ENCODE measurements at places on chromosomes 12 and 14. TPM values are rescaled to one million over a fixed set of nuclear protein-coding genes. Genes with fewer than 3 reads are reported as not detected.

- H3K27ac ChIP-seq: peak overlapping the region; percentile 65
- no peak overlapping the region for H3K4me3 ChIP-seq
- H3K36me3 ChIP-seq: no peaks in the 10 kb centered on the region
- H3K27me3 ChIP-seq: no peaks in the 10 kb centered on the region
Observed at GRCh38 chr14:95488376-95489213, 27.9 kb downstream of the SYNE3 start.

DNA sequence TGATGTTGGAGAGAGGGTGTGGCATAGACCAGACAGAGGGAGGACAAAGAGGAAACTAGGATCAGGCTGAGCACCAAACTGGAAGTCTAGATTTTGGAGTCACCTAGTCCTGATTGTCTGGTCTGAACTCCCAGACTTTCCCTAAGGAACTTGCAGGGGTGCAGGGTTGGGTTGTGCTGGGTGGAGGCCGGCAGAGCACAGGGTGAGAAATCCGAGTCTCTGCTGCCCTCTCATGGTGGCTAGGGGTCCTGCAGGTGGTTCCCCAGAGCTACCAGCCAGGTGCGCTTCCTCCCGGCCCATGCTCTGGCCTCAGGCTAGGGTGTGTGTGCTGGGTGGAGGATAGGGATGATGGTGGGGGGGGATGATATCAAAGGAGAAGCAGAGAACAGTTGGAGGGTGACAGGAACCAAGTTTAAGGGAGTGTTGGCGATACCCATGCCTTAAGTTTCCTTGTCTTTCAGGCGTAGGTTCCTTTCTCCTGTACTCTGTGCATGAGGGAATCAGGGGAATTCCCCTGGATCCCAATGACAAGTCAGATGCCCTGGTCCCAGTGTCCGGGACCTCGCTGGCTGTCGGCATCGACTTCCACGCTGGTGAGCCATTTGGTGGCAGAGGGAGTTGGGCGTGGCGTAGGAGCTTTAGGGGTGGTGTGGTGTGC is 33.5 kb upstream of the NXPH4 start:
- H3K4me1 ChIP-seq: no peaks in the 10 kb centered on the region
- DNase-seq: peak; percentile 72
- no peak overlapping the region for H3K4me3 ChIP-seq

ISM2 gene
- total RNA-seq: not detected

DNA sequence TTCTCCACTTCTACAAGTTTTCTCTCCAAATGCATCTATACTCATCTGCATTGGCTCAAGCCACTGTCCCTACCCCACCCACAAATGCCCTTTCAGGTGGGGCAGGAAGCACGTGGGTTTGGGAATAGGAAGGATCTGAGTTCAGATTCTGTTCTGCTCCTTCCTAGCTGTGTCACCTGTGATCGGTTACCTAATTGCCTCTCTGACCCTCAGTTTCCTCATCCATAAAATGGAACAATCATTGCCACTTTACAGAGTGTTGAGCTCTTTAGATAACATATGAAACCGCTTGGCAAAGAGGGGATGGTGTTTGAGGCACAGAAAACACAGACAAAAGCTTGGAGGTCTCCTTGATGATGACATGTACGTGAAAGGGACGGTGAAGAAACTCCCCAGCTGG is 34.5 kb downstream of the FOXN3 start:
- peak; percentile 41 for DNase-seq
- H3K4me1 ChIP-seq: peaks cover 12% of the 10 kb centered on the region
- H3K27ac ChIP-seq: no peak overlapping the region

ASB2 gene
- total RNA-seq: 0.42 TPM

KLRC4 gene
- not detected for total RNA-seq

DHRS7 gene
- total RNA-seq: 177 TPM

OTOGL gene
- 0.28 TPM for total RNA-seq

- DNase-seq: no peak
- no peak overlapping the region for H3K4me3 ChIP-seq
- H3K27ac ChIP-seq: no peak overlapping the region
- no peaks in the 10 kb centered on the region for H3K36me3 ChIP-seq
Observed at GRCh38 chr12:84641940-84642545, 270.6 kb downstream of the SLC6A15 start.

MAX gene
- total RNA-seq: 54.7 TPM

MSRB3 gene
- 10.3 TPM for total RNA-seq

GRCh38 chr12:98259693-98260092 is 255.7 kb upstream of the TMPO start:
- no peaks in the 10 kb centered on the region for H3K4me1 ChIP-seq
- DNase-seq: no peak
- H3K4me3 ChIP-seq: no peak overlapping the region
- H3K36me3 ChIP-seq: no peaks in the 10 kb centered on the region
- no peak overlapping the region for H3K27ac ChIP-seq

KRT3 gene
- total RNA-seq: not detected

DNA sequence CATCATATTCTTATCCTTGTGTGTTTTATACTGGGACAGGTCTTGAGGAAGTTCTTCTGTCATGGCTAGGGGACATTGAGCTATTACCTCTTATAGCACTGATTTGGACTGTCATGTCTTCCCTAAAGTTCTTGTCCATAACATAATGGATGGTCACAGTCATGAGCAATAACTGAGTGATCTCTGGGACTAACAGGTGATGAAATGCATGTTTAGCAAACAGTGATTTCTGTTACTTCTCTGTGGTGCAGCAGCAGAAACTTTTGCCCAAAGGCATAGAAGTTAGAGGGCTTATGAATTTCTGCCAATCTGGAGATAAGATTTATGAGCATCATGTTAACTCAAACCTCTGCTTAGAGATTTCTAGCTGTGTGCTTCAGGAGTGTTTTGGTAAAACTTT is 5.9 kb downstream of the ADIPOR2 start:
- H3K27ac ChIP-seq: peak overlapping the region; percentile 40
- no peak for DNase-seq

GRCh38 chr14:99896361-99896760 is 103.1 kb downstream of the EML1 start:
- H3K4me3 ChIP-seq: no peak overlapping the region
- H3K36me3 ChIP-seq: no peaks in the 10 kb centered on the region
- DNase-seq: no peak
- no peaks in the 10 kb centered on the region for H3K4me1 ChIP-seq
- H3K27ac ChIP-seq: no peak overlapping the region

DNA sequence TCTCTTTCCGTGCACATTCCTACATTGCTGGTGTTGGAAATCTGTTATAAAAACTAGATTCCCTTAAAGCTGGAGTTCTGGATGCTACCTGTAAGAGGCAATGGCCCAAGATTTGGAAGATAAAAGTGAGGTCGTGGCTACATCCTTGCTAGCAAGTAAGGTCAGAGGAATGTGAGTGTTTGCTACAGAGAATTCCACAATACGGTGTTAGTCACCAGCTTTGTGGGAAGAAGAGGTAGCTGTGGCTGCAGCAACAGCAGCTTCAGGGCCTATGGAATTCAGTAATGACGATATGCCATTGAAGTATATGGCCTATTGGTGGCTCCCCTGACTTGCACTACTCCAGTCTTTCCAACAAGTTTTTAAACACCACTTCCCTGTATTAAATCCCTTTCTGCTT is 227.7 kb upstream of the TMEM260 start:
- H3K36me3 ChIP-seq: no peaks in the 10 kb centered on the region
- no peak overlapping the region for H3K27ac ChIP-seq
- H3K4me3 ChIP-seq: no peak overlapping the region
- no peaks in the 10 kb centered on the region for H3K4me1 ChIP-seq

GRCh38 chr12:89194683-89195082 is 157.6 kb downstream of the DUSP6 start:
- no peak for DNase-seq
- H3K4me1 ChIP-seq: no peaks in the 10 kb centered on the region
- no peak overlapping the region for H3K27ac ChIP-seq
- H3K27me3 ChIP-seq: no peaks in the 10 kb centered on the region

GRCh38 chr12:20040184-20040583 is 328.2 kb upstream of the PDE3A start:
- H3K4me3 ChIP-seq: no peak overlapping the region
- H3K36me3 ChIP-seq: no peaks in the 10 kb centered on the region
- no peaks in the 10 kb centered on the region for H3K4me1 ChIP-seq
- no peak for DNase-seq
- H3K27me3 ChIP-seq: no peaks in the 10 kb centered on the region

GRCh38 chr12:15996254-15996653 is 85.1 kb downstream of the DERA start:
- no peak overlapping the region for H3K27ac ChIP-seq
- no peaks in the 10 kb centered on the region for H3K27me3 ChIP-seq
- H3K36me3 ChIP-seq: no peaks in the 10 kb centered on the region
- no peak overlapping the region for H3K4me3 ChIP-seq
- no peaks in the 10 kb centered on the region for H3K4me1 ChIP-seq

- no peaks in the 10 kb centered on the region for H3K36me3 ChIP-seq
- H3K27ac ChIP-seq: no peak overlapping the region
- no peak overlapping the region for H3K4me3 ChIP-seq
- DNase-seq: no peak
- H3K4me1 ChIP-seq: peaks cover 4% of the 10 kb centered on the region
Observed at GRCh38 chr12:92462049-92462448, 240.7 kb upstream of the PLEKHG7 start.

GRCh38 chr12:97309921-97310320 is 152.7 kb upstream of the RMST start:
- H3K36me3 ChIP-seq: no peaks in the 10 kb centered on the region
- no peak overlapping the region for H3K27ac ChIP-seq
- DNase-seq: no peak
- no peaks in the 10 kb centered on the region for H3K4me1 ChIP-seq
- no peak overlapping the region for H3K4me3 ChIP-seq

- H3K27ac ChIP-seq: no peak overlapping the region
- H3K27me3 ChIP-seq: no peaks in the 10 kb centered on the region
- H3K4me3 ChIP-seq: no peak overlapping the region
- no peaks in the 10 kb centered on the region for H3K36me3 ChIP-seq
- H3K4me1 ChIP-seq: peaks cover 5% of the 10 kb centered on the region
Observed at GRCh38 chr14:50775357-50775756, 55.6 kb downstream of the NIN start.

DNA sequence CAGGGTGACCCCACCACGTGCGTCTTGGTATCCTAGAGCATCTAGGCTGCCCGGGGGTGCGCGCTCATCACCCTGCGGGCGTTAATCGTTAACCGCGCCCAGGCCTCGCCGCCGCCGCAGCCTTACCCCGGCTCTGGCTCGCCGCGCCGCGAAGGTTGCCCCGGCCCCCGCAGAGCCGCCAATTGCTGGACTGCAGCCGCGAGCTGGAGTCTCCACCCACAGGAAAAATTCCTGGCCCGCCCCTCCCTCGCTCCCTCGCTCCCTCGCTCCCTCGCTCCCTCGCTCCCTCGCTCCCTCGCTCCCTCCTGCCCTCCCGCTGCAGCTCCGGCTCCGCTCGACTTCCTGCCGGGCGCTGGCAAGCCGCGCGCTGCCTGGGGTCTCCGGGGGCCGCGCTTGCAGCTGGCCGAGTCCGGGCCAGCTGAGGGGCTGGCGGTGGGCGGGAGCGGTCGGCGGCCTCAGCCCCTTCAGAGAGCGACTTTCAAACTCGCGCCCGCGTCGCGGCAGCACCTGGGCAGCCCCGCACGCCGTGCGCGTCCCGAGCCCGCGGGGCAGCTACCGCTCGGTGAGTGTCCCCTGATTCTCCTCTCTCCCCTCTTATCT is at the start of gene PLEKHG3:
TSS of gene PLEKHG3 (plus strand) at position 282 of the 600 bp plus-strand sequence. CDS start 23,208 bp downstream, outside the sequence.
- peak; percentile 63 for DNase-seq
- peak within 1 kb of the TSS; percentile 46 for H3K4me3 ChIP-seq
- H3K4me1 ChIP-seq: peaks cover 21% of the 10 kb centered on the region
- H3K36me3 ChIP-seq: no peaks in the 10 kb centered on the region
- no peaks in the 10 kb centered on the region for H3K27me3 ChIP-seq
